ENCODE measurements at places on chromosomes 13 and 19.

DNA sequence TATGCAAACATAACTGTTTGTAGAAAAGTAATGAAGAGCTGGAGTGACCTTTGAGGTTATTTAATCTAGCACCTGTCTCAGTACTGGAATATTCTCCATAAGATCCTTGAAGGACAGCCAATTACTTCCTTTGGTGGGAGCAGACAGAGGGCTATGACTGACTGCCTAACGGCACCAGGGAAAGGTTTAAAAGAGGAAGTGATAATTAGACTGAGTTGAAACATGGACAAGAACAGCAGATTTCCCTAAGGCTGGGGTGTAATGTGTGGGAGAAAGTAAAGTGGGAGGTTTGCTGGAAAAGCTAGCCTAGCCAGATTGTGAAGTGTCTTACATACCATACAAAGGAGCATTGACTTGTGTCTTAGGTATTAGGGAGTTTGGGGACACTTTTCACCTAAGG is 191.3 kb upstream of the PCDH9 start:
- no peak for DNase-seq

- DNase-seq: no peak
Measured at GRCh38 chr13:27635266-27635665, 13.6 kb downstream of the POLR1D start.

DNA sequence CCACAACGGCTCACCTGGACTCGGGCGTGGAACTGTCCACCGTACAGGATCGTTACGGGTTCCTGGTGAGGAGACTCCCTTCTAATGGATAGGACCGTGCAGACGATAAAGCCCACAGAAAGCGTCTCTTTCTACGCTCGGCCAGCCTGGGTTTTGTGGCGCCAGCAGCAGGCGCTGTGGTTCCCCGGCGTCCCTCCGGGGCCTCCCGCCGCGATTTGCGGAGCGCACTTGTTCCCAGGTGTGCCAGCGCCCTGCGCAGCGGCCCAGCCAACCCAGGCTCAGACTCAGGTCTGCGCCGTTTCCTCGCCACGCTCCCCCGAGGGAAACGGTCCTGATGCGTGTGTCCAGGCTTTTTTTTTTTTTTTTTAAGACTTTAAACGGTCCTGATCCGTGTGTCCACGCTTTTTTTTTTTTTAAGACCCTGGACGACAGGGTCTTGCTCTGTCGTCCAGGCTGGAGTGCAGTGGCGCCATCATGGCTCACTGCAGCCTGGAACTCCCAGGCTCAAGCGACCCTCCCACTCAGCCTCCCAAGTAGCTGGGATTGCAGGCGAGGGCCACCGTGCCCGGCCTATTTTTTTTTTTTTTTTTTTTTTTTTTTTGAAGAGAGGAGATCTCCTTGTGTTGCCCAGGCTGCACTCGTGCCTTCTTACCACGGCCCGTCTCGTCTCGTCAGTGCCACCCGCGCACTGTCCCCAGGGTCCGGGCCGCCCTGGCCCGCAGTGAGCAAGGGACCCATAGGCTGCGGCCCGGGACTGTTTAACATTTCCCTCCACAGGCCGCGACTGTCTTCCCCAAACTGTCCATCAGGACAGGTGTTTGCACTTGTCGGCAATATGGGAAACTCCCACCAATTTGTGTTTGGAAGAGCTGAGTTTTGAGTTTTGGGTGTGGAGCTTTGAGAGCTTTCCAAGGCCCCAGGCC is 23.8 kb downstream of the GJA3 start:
- DNase-seq: peak; percentile 43

GRCh38 chr13:76385586-76385985 is 500.6 kb downstream of the KCTD12 start:
- DNase-seq: no peak

GRCh38 chr19:30309905-30310601 is 62.1 kb upstream of the ZNF536 start:
- DNase-seq: no peak

DNA sequence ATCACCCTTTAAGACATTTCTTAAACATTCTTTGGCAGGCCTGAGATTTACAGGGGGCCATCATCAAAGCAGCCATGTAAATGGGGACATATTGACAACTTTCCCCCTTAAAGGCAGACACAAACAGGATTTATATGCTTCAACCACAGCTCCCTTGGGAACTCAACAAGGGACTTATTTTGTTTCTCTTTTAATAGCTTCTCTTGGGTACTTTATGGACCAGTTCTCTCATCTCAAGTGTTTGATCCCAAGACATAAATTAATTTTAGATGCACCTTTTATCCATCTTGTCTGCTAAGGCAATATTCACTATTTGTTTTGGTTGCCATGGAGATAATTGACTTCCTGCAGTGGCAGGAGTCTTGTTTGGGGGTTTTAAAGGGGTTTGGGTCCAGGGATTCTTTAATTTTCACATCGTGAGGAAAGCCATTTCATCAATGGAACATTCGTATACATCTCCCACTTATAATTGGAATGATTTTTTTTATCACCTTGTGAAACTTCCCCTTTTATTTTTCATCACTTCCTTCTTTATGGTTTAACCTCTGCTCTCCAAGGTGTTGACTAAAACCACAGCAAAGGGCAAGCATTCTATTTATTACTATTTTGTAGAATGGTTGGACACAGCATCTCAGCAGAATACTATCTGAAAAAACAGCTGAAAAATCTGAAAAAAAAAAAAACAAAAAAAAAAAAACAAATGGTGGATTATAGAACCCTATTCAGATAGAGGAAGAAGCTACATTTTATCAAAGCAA is 726.0 kb downstream of the DIAPH3 start:
- DNase-seq: peak; percentile 15

DNA sequence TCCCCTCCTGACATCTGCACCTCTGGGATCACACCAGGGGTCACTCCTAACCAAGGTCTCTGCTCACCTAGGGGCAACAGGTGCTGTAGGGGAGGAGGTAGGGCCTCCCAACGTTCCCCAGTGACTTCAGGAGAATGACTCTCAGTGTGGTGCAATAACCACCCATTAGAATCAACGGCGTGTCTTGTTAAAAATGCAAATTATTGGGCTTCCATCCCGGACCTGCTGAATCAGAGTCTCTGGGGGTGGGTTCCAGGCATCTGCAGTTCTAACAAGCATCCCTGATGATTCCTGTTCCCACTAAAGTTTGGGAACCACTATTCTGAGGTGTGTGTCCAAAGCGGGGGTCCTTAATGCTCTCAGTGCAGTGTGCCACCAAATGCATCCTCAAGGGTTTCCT is 84.6 kb downstream of the CRYL1 start:
- DNase-seq: no peak

DNA sequence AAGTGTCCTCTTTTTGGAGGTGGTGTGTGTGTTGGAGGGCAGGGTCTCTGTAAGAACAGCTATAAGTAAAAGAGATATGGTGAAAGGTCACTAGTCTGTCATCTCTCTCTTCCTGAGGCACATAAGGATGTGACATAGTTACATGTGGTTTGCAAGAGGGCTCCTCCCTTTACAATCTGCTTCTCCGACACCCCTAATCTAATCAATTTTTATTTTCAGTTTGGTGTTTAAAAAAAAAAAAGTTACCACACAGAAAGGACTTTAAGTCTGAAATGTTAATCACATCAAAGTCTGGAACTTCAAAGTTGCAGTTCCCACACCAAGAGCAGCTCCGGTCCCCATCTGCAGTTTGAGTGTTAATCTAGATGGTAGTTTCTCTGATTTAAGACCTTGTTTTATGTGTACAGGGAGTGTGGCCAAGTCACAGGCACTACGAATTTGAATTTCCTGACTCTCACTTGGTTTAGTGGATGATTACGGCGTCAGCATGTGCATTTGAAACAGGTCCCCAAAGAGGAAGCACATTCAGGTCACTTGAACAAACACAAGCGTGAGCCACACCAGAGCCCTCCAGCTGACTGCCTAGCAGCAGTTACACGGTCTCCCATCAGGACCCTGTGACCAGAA is 53.1 kb downstream of the FOXO1 start:
- peak; percentile 68 for DNase-seq

DNA sequence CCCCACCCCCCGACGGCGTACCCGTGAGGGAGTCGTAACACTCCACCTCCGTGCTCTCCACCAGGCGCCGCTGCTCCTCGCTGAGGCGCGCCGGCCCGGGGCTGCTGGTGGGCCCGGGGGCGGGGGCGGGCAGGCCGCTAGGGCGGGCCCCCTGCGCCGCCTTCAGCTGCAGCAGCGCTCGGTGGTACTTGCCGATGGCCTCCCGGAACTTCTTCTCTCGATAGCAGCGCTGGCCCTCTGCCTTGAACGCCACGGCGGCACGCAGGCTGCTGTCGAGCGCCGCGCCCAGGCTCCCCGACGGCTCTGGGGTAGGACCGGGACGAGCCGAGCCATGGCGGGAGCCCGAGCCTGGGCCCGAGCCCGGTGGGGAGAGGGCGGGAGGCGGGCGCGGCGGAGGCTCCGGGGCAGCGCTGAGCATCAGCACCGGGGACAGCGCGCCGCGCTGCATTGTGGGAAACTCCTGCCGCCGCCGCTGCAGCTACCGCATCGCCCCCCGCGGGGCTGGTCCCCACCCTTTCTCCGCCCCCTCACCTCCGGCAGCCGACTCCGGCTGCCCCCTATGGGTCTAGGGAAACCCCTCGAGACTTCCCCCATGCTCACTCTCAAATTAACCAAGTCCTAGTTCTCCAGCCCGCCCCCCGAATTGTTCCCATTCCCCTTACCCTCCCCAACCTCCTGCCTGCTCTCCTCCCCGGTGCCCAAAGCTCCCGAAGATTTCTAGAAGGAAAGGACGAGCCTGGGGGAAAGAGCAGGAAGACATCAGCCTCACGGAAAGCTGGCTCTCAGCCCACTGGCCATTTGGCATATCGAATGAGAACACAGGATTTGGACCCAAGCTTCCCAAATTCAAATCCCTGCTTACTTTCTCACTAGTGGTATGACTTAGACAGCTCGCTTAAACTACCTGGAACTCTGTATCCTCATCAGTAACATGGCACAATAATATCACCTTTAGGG is at the start of gene TTC9B:
TSS of gene TTC9B (minus strand) at position 451 of the 957 bp plus-strand sequence. CDS start at position 448, 3 bp downstream.
- peak; percentile 43 for DNase-seq

- no peak for DNase-seq
Measured at GRCh38 chr19:6453951-6454565, 5.5 kb downstream of the SLC25A23 start.

- DNase-seq: peak; percentile 32
Measured at GRCh38 chr19:4829001-4829712, 2.4 kb downstream of the TICAM1 start.

GRCh38 chr13:19519049-19519448 is 42.3 kb downstream of the TPTE2 start:
- no peak for DNase-seq

- no peak for DNase-seq
Measured at GRCh38 chr19:19613506-19613905, 5.0 kb downstream of the PBX4 start.

GRCh38 chr19:4694211-4694987 is 24.3 kb upstream of the MYDGF start:
- peak; percentile 90 for DNase-seq

DNA sequence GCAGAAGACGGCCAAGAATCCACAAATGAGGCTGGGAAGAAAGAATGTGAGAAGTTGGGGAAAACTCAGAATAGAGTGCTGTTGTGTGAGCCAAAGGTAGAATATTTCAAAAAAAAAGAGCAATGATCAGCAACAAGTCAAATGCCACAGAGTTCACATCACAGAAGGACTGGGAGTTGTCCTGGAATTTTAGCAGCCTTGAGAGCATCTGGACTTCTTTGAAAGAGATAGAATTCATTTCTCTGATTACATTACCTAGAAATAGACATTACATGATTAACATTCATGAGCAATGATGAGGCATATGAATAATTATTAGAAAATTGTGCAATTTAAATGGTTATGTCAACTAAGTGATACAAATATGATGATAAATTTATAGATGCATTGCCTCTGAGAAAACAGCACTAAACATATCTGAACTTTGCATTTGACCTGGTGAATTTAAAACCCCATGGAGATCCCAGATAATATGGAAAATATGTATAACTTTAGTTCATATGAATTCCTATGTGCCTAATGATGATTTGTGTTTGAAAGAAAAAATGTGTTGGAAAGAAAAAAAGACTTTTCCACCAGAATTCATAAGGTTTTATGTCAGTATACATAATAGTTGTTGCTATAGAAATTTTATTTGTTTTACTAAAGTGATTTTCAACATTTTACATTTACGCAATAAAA is 186.2 kb downstream of the POSTN start:
- no peak for DNase-seq

DNA sequence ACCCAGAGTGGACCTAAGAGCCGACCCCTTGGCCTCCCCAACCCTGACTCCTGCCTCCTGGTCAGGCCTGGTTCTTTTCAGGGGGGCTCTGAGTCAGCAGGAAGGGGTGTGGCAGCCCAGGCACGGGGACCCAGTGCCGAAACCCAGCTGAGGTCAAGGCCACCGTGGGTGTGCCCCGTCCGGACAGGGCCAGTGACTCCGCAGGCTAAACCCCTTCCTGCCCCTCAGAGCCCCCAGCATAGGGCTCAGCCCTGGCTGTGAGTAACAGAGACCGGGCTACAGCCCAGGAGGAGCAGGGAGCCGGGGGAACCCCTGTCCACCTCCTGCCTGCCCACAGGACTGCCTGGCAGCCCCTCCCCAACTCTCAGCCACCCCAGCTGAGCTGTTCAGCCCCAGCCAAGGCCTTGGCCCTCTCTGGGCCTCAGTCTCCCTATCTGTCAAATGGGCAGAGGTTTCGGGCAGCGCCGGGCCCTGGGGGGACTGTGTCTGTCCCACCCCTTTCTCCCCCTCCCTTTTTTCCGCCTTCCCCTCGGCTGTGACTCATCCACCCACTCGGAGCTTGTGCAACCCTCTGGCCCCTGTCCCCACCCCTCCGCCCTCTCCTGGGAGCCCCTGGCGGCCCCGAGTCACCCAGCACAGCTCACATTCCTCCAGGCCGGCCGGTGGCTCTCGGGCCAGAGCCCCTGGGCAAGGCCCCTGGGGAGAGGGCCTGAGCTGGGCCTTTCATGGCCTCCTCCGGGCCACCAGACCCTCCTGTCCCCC is 8.6 kb downstream of the ZBTB7A start:
- peak; percentile 82 for DNase-seq

GRCh38 chr13:82740442-82740841 is 1141.8 kb downstream of the SLITRK1 start:
- DNase-seq: no peak

GRCh38 chr13:21429211-21429610 is 29.9 kb downstream of the ZDHHC20 start:
- DNase-seq: no peak

DNA sequence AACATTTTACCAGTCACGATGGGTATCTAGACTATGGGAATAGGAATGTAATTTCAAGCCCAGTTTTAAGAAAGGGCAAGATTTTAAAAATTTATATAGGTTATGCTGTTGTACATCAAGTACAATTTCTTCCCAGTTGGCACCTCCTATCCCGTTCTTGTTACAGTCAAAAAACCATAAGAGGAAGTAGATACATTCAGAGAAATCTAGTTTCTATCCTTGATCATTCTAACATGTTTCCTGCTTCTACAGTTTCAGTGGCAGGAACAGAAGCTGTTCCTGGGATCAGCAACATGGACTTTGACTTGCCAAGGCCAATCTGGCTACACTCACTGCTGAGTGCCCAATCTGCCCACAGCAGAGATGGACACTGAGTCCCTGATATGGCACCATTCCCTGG is 14.7 kb upstream of the FPR3 start:
- no peak for DNase-seq

GRCh38 chr19:51368366-51369282 is at the start of gene CLDND2:
CLDND2 (minus strand) TSS chr19:51369003; CDS start chr19:51368577, 426 bp downstream.
- DNase-seq: no peak

GRCh38 chr13:100559886-100560285 is 28.7 kb downstream of the GGACT start:
- no peak for DNase-seq

Measured in dermis blood vessel endothelial cell (primary cell).